ENCODE measurements at places on chromosomes 3 and 15.

- DNase-seq: peak; percentile 94
These were observed 26.6 kb downstream of the ITGB5 start for GRCh38 chr3:124860599-124860998.

GRCh38 chr3:133289322-133289721 is 110.5 kb upstream of the BFSP2 start:
- DNase-seq: no peak

DNA sequence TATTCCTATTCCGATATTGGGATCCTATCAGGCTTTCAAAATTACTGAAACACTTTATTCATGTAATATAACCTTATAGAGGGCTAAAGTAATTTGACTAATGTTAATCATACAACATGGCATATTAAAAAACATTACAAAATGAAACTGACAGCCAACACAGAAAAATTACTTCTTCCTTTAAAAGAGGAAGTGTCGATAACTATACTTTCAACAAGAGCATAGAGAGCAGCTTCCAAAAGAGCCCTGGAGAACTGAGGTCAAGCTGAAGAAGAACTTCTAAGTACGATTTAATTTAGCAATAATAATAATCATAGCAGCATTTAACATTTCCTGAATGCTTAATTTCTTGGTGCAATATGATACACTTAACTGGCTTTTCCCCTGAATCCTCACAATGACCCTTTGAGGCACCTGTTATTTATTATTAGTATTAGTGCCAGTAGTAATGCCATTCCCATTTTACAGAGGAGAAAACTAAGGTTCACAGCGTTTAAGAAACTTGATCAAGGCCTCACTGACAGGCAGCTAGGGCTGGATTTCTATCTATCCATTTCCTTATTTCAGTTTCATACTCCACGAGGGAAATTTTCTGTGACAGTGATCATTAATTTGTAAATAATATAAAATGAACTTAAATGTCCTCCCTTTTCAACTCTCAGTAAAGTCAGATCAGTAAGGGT is 181.6 kb downstream of the CFAP20DC start:
- no peak for DNase-seq

GRCh38 chr3:139434764-139435307 is 41.5 kb downstream of the RBP2 start:
- DNase-seq: peak; percentile 15

- no peak for DNase-seq
These were observed 165.7 kb downstream of the MAGI1 start for GRCh38 chr3:65873028-65873427.

- DNase-seq: no peak
These were observed 88.7 kb upstream of the CDAN1 start for GRCh38 chr15:42825599-42825998.

DNA sequence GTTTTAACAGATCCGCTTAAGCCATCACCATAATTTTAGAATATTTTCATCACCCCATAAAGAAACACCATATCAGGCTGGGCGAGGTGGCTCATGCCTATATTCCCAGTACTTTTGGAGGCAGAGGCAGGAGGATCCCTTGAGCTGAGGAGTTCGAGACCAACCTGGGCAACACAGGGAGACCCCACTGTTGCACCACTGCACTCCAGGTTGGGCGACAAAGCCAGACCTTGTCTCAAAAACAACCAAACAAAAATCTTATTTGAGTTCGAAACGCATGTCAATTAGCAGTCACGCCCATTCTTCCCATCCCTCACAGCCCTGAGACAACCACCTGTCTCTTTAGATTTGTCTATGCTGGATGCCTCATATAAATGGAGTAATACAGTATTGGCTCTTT is 119.9 kb downstream of the KLF13 start:
- no peak for DNase-seq

- DNase-seq: no peak
These were observed 32.1 kb upstream of the TNFAIP8L3 start for GRCh38 chr15:51126842-51127241.

DNA sequence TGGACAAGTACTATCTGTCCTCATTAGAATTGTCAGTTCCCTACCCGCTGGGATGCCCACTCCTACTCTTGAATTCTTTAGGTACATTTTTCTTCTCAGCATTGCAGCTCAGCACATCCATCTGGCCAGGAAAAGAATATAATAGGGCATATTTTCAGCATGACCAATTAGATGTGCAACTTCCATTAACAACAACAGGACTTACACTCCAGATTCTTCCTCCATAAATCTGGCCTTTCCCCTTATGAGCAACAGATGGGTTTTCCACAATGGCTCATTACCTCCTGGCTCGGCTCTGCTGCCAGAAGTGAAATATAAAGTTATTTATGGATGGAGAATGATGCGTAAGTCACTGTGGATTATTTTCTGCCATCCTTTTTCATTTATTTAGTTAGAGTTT is 443.8 kb upstream of the TGFBR2 start:
- DNase-seq: peak; percentile 32

GRCh38 chr15:70584441-70584837 is 178.9 kb downstream of the UACA start:
- no peak for DNase-seq

DNA sequence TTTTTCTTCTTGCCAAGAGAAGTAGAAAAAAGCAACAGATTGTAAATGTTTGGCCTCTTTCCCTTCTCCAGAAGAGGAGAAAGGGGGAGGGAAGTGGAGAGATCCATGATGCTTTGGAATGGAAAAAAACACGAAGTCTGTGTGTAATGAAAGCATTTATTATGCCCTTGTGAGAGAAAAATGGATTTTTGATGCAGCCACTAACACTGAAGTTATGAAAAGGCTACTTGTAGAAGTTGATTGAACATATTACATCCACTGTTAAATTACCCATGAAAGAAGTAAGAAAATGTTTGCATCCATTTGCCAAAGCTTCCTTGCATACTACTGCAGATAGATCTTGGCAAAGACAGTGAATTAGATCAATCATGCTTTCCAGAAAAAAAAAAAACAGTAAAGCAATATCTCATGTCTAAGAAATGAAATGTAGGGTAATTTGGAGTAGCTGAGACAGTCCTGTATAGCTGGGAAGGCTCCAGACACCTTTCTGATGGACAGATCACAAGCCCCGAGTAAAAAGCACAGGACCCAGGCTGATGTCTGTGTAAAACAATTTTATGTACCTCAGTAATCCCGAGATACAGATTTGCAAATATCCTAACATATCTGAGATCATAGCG is 295.5 kb downstream of the PLOD2 start:
- no peak for DNase-seq

GRCh38 chr3:145355206-145355605 is 805.8 kb downstream of the PLOD2 start:
- no peak for DNase-seq

GRCh38 chr15:38187630-38188313 is 64.9 kb upstream of the SPRED1 start:
- no peak for DNase-seq

DNA sequence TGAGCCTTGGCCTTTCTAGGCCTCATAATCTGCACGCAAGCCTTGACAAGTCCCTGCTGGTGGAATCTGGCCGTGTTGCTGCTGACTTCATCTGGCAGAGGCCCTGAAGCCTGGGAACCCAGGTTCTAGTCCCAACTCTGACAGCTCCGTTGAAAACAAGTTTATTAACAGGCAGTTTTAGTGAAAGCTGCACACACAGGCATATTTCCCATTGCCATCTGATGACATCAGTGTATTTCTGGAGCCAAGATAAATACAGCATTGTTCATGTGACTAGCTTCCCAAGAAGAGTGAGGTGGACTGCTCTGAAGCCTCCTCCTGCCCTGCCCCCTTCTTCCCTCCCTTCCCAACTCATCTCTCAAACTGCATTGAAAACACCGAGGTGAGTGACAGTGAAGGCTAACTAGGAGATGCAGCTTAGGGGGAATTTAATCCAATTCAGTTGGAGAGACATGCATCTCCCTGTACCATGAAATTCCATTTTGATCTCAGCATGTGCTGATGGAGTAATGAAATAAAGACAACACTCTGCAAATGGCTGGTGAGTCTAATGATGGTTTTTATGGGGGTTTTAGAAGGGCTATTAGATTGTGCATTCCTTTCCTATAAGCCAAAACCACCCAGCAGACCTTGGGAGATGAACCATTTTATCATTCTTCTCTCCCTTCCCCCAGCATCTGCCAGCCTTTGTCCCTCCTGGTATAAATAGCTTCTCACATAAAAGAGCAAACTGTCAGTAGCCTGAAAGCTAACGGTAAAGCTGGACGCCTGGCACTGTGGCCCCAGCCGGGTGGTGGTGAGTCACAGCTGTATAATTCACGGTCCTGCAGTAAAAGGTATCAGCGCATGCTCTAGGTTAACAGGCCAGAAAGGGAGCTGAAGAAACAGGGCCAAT is 38.0 kb downstream of the PRICKLE2 start:
- DNase-seq: peak; percentile 94

GRCh38 chr3:45009868-45010267 is 16.2 kb upstream of the CLEC3B start:
- no peak for DNase-seq

All from non-pigmented ciliary epithelial cell (primary cell).